ENCODE measurements at places on chromosomes 16 and 17. TPM values are rescaled to one million over a fixed set of nuclear protein-coding genes. Genes with fewer than 3 reads are reported as not detected.

DNA sequence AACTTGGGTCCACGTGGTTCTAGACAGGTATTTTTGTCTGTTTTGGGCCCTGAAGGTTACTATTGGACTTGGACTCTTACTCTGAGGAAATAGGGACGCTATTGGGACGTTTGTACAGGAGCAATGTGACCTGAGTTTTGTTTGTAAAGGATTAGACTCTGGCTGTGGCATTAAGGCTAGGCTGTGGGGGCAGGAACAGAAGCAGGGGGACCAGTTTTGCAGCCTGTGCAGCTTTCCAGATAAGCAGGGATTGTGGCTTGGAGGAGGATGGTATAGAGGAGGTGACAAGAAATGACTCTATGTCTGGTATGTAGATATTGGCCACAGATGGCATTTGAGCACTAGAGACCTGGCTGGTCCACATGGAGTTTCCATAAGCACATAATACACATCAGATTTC lies 12.8 kb downstream of the NOD2 start:
- H3K27ac ChIP-seq = no peak overlapping the region
- H3K27me3 ChIP-seq = no peaks in the 10 kb centered on the region
- H3K36me3 ChIP-seq = no peaks in the 10 kb centered on the region
- H3K4me3 ChIP-seq = no peak overlapping the region
- no peaks in the 10 kb centered on the region for H3K4me1 ChIP-seq
- no peak for DNase-seq

DNA sequence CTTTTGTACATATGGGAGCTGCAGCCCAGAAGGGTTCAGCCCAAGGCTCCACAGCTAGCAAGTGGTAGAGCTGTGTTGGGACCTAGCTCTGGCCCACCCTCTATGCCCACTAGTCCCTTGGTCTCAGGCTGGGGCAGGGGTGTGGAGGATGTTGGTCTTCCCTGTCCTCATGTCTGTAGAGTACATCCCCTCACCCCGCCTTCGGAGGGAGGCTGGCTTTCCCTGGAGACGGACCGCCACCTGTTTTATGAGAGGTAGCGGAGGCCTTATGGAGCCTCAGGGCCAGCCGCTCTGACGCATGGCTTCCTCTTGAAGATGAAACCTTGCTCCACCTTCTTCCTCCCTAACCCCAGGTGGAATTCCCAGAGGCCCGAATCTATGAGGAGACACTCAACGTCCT lies 8.4 kb downstream of the TNFAIP1 start:
- no peaks in the 10 kb centered on the region for H3K4me1 ChIP-seq
- H3K36me3 ChIP-seq = no peaks in the 10 kb centered on the region
- no peak overlapping the region for H3K27ac ChIP-seq
- H3K27me3 ChIP-seq = no peaks in the 10 kb centered on the region

DNA sequence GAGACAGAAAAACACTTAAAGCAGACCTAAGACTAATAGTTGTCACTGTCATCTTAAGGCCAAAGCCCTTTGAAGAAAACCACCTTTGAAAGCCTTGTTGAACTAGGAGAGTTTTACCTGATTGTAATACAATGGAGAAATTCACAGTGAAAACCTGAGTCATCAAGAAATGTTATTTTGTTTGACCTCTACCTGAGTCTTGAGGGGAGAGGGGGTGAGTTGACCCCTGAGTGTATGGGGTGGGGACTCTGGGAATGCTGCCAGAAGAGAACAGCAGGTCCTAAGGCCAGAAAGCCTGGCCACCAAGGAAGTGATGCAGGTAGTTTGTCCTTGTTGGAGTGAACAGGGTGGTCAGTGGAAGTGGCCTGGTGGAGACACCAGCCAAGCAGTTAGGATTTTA lies 204.3 kb downstream of the SPECC1 start:
- H3K27me3 ChIP-seq = no peaks in the 10 kb centered on the region
- DNase-seq = no peak
- no peak overlapping the region for H3K27ac ChIP-seq
- H3K36me3 ChIP-seq = no peaks in the 10 kb centered on the region
- H3K4me3 ChIP-seq = no peak overlapping the region

- no peak overlapping the region for H3K27ac ChIP-seq
- H3K4me3 ChIP-seq = no peak overlapping the region
- no peaks in the 10 kb centered on the region for H3K4me1 ChIP-seq
- no peak for DNase-seq
- H3K36me3 ChIP-seq = no peaks in the 10 kb centered on the region
These were observed 14.7 kb downstream of the RAD51D start for GRCh38 chr17:35104844-35105450.

DNA sequence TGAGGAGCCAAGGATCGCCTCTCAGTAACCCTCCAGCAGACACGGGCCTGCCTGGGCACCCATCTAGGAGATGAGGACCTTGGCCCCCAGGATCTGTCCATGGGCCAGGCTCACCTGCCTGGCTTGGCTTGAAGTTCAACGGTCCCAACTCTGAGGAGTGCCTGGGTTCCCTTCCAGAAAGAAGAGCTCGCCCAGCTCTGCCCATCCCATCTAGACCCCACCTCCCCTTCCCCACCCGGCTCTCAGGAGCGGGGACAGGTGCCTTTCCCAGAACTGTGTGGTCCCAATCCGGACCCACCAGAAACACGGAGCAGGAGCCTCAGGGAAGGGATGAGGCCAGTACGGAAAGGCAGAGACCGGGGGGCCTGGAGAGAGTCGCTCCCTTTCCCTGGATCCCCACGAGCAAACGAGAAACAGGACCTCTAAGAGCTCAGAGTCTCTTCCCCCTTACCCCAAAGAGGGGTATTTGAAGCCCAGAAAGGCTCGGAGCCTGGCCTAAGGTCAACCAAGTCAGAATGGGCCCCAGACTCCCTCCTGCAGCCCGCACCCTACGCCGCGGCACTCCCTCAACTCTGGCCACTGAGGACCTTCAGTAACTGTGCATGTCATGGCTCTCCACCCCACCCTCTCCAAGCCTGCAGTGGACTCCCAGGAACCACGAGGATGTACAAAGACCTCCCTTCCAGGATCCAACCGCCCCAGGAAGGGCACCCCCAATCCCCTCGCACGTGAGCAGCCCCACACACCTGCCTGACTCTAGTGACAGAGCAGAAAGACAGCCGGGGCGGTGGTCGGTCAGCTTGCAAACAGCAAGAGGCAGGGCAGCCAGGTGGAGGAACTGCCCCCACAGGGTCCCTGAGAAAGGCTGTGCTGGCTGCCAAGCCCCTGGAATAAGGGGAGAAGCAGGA lies 5.4 kb downstream of the CLUH start:
- no peak overlapping the region for H3K27ac ChIP-seq
- H3K4me3 ChIP-seq = no peak overlapping the region
- no peaks in the 10 kb centered on the region for H3K36me3 ChIP-seq
- no peak for DNase-seq

GRCh38 chr16:87921236-87921773 lies 15.0 kb downstream of the CA5A start:
- no peak for DNase-seq
- H3K4me1 ChIP-seq = no peaks in the 10 kb centered on the region
- no peaks in the 10 kb centered on the region for H3K27me3 ChIP-seq
- no peak overlapping the region for H3K27ac ChIP-seq
- H3K36me3 ChIP-seq = no peaks in the 10 kb centered on the region

DNA sequence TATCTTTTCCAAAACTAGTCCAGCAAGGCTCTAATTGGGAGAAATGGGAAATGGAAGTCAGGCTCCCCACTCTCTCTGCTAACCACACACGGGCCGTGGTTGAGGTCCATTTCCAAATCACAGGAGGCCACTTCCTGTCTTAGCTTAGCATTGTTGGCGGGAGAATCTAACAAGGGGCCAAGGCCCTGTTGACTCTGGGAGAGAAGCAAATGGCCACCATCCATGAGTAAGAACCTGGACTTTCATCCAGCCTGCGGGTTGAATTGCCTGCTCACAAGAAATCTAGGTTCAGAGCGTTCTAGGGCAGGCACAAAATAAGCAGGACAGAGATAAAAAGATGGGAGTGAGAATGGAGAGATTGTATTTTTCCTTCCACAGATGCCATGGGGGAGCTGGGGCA lies 5.7 kb downstream of the FAM20A start:
- H3K27ac ChIP-seq = peak overlapping the region; percentile 80
- H3K4me3 ChIP-seq = no peak overlapping the region
- peaks cover 25% of the 10 kb centered on the region for H3K4me1 ChIP-seq
- no peaks in the 10 kb centered on the region for H3K27me3 ChIP-seq
- H3K36me3 ChIP-seq = no peaks in the 10 kb centered on the region

- H3K36me3 ChIP-seq = no peaks in the 10 kb centered on the region
- no peaks in the 10 kb centered on the region for H3K4me1 ChIP-seq
- no peak overlapping the region for H3K27ac ChIP-seq
- no peak overlapping the region for H3K4me3 ChIP-seq
These were observed 23.3 kb downstream of the NOS2 start for GRCh38 chr17:27776882-27777624.

- no peak for DNase-seq
- no peak overlapping the region for H3K4me3 ChIP-seq
- no peak overlapping the region for H3K27ac ChIP-seq
- H3K27me3 ChIP-seq = no peaks in the 10 kb centered on the region
- H3K36me3 ChIP-seq = no peaks in the 10 kb centered on the region
- H3K4me1 ChIP-seq = peaks cover 5% of the 10 kb centered on the region
These were observed 45.8 kb downstream of the TENT4B start for GRCh38 chr16:50198802-50199403.

DNA sequence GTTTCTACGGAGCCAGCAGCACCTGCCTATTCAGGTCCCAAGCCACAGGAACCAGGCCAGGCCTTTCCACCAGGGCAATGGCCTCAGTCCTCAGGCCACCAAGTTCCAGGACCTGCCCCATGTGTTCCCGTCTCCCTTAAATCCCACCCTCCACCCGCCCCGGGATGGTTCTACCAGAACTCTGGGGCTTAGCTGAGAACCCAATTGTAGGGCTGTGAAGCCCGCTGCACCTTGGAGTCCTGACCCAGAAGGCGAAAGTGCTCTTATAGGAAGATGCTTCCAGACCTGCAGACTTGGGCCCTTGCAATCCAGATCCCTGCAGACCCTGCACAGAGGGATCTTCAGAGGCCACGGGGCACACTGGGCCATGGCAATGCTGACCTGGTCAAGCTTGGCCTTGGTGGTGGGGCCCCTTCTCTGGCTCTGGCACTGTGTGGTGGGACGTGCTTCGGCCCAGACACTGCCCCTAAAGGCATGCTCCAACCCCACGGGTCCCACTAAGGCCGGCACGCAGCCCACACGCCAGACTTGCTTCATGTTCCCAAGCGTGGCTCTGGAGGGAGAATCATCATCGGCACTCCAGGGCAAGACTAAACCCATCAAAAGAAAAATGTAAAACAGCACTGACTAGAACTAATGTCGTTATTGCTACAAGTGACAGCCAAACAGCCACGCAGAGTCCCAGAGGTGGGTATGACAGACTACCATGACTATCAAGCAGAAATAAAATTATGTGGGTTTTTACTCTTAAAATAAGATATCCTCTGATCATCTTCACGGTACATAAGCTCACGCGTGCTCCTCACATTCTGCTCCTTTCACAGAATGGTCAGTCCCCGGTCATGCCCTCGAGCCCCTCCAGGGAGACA lies 41.3 kb upstream of the ATP2A3 start:
- H3K36me3 ChIP-seq = no peaks in the 10 kb centered on the region
- no peaks in the 10 kb centered on the region for H3K27me3 ChIP-seq
- no peaks in the 10 kb centered on the region for H3K4me1 ChIP-seq
- no peak for DNase-seq

GRCh38 chr17:383771-384621 lies 31.4 kb upstream of the RPH3AL start:
- no peak for DNase-seq
- no peaks in the 10 kb centered on the region for H3K36me3 ChIP-seq
- H3K4me3 ChIP-seq = no peak overlapping the region
- H3K27me3 ChIP-seq = no peaks in the 10 kb centered on the region

- no peaks in the 10 kb centered on the region for H3K4me1 ChIP-seq
- H3K36me3 ChIP-seq = no peaks in the 10 kb centered on the region
- DNase-seq = peak; percentile 85
- peak overlapping the region; percentile 99 for H3K27ac ChIP-seq
- H3K4me3 ChIP-seq = peak overlapping the region; percentile 30
- no peaks in the 10 kb centered on the region for H3K27me3 ChIP-seq
These were observed 26.4 kb upstream of the CLEC18A start for GRCh38 chr16:69924777-69925191.

DNA sequence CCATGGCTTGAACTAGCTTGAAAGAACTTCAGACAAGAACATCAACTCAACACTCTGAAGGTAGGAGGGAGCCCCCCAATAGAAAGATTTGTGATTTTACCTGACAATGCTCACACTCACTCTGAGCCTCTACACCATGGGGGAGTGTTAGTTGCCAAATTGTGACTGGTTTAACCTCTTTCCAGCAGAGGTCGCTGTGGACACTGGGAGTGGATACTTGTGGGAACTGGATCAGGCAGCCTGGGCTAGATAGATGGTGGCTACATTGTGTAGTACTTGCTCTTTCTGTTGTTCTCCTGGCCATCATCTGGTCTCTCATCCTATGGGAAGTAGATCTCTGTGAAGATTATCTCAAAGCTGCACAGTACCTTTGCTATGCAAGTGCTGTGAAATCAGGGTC lies 2.9 kb downstream of the SMPD3 start:
- no peak for DNase-seq
- no peak overlapping the region for H3K27ac ChIP-seq
- no peaks in the 10 kb centered on the region for H3K27me3 ChIP-seq
- no peaks in the 10 kb centered on the region for H3K4me1 ChIP-seq
- H3K4me3 ChIP-seq = no peak overlapping the region
- no peaks in the 10 kb centered on the region for H3K36me3 ChIP-seq

- H3K36me3 ChIP-seq = no peaks in the 10 kb centered on the region
- no peak overlapping the region for H3K27ac ChIP-seq
- DNase-seq = no peak
- H3K27me3 ChIP-seq = no peaks in the 10 kb centered on the region
- H3K4me1 ChIP-seq = no peaks in the 10 kb centered on the region
These were observed 109.5 kb downstream of the ASIC2 start for GRCh38 chr17:33183487-33184026.

DNA sequence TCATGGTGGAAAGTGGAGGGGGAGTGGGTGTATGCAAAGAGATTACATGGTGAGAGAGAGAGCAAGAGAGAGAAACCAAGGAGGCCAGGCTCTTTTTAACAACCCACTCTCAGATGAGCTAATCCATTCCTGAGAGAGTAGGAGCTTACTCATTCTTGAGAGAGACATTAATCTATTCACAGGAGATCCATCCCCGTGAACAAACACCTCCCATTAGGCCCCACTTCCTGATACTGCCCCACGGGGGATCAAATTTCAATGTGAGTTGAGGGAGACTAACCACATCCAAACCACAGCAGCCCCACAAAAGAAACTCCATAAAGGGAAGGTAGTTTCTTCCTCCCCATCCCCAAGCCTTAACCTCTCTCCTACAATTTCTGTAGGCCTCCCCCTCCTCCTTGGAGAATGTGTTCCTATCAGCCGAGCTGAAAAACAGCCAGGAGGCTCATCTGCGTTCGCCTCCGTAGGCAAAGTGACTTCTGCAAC lies 450.0 kb downstream of the NPIPA7 start:
- H3K4me3 ChIP-seq = no peak overlapping the region
- H3K27ac ChIP-seq = no peak overlapping the region
- no peak for DNase-seq
- no peaks in the 10 kb centered on the region for H3K36me3 ChIP-seq

GRCh38 chr16:4214215-4214621 lies 27.7 kb downstream of the SRL start:
- no peaks in the 10 kb centered on the region for H3K27me3 ChIP-seq
- DNase-seq = peak; percentile 60
- H3K36me3 ChIP-seq = no peaks in the 10 kb centered on the region
- H3K4me1 ChIP-seq = no peaks in the 10 kb centered on the region
- no peak overlapping the region for H3K4me3 ChIP-seq

GRCh38 chr16:27720731-27721530 lies 171.0 kb downstream of the KATNIP start:
- H3K4me3 ChIP-seq = no peak overlapping the region
- no peaks in the 10 kb centered on the region for H3K4me1 ChIP-seq
- DNase-seq = no peak
- H3K27ac ChIP-seq = peak overlapping the region; percentile 76
- no peaks in the 10 kb centered on the region for H3K36me3 ChIP-seq

G6PC1 gene
- not detected for total RNA-seq

ZNF652 gene
- 43.5 TPM for total RNA-seq

AOC2 gene
- 1.3 TPM for total RNA-seq

FBXL19 gene
- total RNA-seq = 15.4 TPM

ATAD5 gene
- 7.2 TPM for total RNA-seq

KRTAP4-9 gene
- not detected for total RNA-seq

Data from uterus (tissue), 4 donors.